GDM1 (cell line): ENCODE measurements at places on chromosomes 3 and 15.
A peak's percentile ranks its signal among the peaks of the same experiment; 100 is the strongest.

- no peak for DNase-seq
These were observed 55.7 kb downstream of the KCNAB1 start for GRCh38 chr3:156176048-156176447.

- DNase-seq, result no peak
These were observed 309.8 kb upstream of the MANF start for GRCh38 chr3:51075221-51075775.

GRCh38 chr3:135694142-135694541 is 271.4 kb upstream of the PPP2R3A start:
- no peak for DNase-seq

DNA sequence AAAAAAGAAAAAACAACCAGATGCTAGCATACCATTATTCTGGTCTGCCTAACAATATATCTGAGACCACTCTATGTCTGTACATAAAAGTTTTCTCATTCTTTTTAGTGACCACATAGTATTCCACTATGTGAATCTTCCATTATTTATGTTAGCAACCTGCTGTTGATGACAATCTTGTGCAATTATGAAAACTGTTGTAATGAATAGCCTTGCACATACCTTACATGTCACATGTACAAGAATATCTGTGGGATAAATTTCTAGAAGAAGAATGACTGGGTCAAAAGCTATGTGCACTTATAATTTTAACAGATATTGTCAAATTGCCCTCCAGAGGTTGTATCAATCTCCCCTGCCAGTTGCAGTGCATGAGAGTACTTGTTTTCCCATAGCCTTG is 62.5 kb downstream of the ARHGAP31 start:
- DNase-seq, result no peak

DNA sequence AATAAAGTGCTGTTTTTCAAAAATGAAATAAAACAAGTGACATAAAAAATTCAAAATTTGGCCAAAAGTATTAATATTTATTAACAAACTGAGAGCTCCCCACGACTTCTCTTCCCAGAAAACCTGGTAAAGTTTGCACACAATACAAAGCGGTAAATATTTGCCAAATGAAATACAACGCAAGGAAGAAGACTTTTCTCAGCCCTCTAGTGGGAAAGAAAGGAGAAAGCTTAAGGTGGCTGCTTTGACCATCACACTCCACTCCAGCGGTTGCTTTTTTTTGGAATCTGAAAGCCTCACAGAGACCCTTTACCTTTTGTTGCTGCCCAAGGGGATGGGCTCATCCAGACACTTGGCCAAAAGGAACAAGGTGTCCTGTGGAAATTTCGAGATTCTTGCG is 1.1 kb upstream of the GK5 start:
- no peak for DNase-seq

DNA sequence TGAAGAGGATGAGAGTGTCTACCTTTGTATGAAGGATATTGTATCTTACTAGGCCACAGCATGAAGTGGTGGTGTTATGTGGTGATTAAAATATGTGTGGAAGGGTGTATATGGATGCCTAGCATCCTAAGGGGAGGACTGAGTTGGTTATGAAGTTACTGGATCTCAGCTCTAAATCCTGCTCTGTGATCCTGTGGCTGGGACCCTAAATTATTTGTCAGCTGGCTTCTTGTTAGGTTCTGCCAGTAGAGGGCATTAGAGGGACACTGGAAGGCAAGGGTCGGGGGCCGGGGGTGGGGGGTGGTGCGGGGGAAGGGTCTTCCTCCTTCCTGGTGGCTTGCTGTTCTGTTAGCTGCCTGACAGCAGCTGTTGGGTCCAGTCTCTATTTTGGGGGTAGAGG is 34.9 kb downstream of the MORF4L1 start:
- DNase-seq, result no peak

GRCh38 chr3:177464392-177465256 is 267.3 kb upstream of the TBL1XR1 start:
- no peak for DNase-seq

DNA sequence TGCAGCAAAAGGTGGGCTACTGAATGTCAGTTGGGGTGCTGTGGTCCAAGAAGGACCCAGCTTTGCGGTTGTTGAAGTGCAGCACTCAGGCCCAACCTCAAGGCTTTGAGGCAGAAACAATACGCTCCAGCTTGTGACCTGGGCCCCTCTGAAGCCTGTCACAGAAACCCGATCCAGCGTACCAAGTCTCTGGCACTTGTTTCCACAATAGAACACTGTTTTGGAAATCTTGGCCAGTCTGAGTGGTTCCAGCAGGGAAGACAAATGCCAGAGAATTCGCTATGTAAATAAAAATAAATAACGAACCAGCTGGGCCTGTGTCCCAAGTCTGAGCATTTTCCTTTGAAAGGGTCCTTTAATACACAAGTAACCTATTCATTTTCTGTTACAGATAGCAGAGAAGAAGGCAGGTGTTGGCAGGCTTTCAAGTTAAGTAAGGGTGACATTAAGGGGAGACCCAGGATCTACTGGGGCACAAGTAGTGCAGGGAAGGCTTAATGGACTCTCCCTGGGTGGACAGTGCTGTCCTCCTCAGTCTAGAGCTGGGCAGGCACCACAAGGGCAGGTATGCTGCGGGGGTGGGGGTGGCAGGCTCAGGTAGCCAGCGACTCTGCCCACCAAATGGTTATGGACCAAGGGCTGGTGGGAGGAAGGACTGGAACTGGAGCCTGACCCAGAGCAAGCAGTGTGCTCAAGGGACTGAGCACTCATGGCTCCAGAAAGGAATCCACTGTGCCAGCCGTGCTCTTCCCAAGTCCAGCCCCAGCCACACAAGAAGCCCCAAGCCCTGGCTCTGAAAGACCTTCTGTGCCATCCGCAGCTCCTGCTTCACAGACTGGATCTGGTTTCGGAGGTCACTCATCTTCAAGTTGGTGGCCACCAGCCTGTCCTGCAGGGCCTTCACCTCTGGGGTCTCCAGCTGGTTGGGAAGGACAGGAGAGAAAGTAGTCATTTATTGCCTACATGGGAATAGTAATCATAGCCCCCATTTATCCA is 26.3 kb downstream of the CCDC13 start:
- DNase-seq, result no peak

DNA sequence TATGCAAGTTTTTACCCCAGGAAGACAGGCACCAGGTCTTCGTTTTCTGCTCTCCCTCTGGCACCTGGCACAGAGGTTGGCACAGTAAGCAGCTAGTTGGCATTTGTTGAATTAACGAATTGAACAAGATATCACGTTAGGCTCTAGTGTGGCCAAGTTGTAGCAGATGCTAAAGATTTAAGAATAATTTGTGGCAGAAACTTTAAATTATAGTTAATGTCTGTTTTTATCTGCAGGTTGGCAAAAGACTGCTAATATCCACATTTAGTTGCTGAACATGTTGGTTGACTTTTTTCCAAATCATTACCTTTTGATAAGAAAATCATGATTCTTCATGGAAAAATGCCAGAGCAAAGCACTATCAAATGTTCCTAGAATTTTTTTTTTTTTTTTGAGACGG is 8.1 kb downstream of the CHRNA5 start:
- DNase-seq, result no peak

- DNase-seq, result no peak
These were observed 562 bp downstream of the CGGBP1 start for GRCh38 chr3:88058306-88058580.

GRCh38 chr15:101469520-101470288 is 19.8 kb downstream of the PCSK6 start:
- no peak for DNase-seq

- DNase-seq, result no peak
These were observed 148.3 kb upstream of the TRIM42 start for GRCh38 chr3:140529558-140529957.

GRCh38 chr3:154244644-154245043 is 79.6 kb downstream of the DHX36 start:
- no peak for DNase-seq

GRCh38 chr15:41022487-41023090 is 69.3 kb downstream of the CHAC1 start:
- no peak for DNase-seq

GRCh38 chr3:186639778-186640472 is at the start of gene FETUB:
Gene FETUB, plus strand, starts transcription at chr3:186640399. Its CDS starts 62 bp downstream, at chr3:186640461.
- no peak for DNase-seq

- no peak for DNase-seq
These were observed 88.6 kb upstream of the MEX3B start for GRCh38 chr15:82134461-82134860.

GRCh38 chr15:88769161-88769971 is 33.9 kb upstream of the ACAN start:
- no peak for DNase-seq

GRCh38 chr3:139774560-139775302 is 97.0 kb upstream of the NMNAT3 start:
- no peak for DNase-seq

GRCh38 chr3:42314411-42314810 is 48.4 kb upstream of the CCK start:
- no peak for DNase-seq

GRCh38 chr3:196619223-196619622 is 20.3 kb upstream of the NRROS start:
- DNase-seq, result no peak

GRCh38 chr15:99104788-99105513 is at the start of gene SYNM:
Gene SYNM, plus strand, starts transcription at chr15:99105080. Its CDS starts 120 bp downstream, at chr15:99105200.
- peak; percentile 53 for DNase-seq

DNA sequence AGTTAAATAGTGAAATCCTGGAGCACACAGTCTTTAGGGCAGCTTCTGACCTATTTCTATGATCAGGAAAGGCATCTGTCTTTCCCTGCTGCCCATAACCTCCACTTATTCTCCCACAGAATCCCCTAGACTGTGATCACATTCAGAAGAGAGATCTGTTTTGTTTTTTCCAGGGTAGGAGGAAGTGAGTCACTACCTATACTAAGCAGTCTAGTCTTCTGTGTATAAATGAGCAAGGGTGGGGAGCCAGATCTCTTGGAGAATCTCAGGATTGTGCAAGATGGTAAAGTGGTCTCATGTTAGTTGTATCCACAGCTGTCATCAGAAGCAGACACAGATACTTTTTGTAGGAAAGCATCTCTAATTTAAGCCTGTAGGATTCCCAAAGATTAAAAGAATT is 11.8 kb upstream of the FBXO22 start:
- no peak for DNase-seq

DNA sequence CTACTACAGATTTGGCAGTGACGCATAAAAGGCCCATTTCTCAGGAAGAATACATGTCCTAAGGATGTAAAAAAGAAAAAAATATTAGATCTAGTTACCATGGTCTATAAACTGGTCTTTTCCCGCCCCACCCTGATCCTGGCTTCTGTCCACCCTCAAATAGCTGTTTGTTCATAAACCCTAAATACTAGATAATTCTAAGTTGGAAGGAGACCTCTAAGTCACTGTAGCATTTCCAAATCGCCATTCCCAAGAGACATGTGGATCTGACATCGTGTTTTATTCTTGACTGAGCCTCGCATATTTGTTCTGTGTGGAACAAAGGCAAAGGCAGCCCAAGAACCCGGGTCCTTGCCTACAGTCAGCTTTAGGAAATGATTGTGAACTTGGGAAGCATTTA is 49.0 kb downstream of the LMCD1 start:
- no peak for DNase-seq

DNA sequence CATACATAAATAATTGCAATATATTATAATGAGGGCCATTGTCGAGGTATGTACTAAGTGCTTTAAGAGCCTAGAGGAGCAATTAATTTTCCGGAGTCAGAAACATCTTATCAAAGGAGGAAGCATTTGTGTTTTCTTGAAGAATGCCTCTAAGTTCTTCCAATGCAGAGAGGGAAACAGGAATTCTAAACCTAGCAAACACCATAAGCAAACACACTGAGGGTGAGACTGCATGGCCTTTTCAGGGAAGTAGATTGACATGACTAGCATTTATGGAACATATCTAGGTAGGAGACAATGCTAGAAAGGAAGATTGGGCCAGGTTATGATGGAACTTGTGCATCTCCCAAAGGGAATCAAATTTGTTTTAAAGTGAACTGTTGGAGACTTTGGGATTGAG is 7.2 kb upstream of the PLCL2 start:
- DNase-seq, result no peak

GRCh38 chr3:186823386-186823785 is 17.1 kb upstream of the RFC4 start:
- DNase-seq, result no peak

GRCh38 chr3:94520364-94520763 is 457.5 kb downstream of the NSUN3 start:
- no peak for DNase-seq

DNA sequence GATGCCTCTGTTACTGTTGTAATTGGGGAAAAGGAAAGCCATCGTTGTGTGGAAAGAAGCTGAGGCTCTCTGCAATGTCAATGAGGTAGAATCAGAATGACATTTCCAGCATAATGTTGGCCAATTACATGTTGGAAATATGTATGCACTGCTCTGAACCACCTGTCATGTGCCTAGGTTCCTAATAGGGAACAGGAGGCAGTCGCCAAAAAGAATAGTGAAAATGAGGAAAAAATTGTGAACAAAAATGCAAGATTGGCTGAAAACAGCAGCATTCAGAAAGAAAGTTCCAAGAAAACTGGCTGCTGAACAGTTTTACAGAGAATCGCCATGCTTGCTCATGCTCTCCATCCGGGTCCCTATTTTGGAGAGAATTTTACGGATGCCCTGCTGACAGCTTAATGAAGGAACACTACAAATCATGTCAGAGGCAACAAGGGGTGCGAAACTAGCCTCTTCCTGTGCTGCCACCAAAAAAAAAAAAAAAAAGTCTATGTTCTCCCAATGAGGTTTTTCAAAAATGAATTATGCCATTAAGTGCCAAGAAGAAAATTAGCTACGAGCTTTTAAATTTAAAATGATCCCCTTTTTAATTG is 305.9 kb upstream of the ARRDC4 start:
- DNase-seq, result no peak

GRCh38 chr3:172256101-172256734 is 192.0 kb downstream of the GHSR start:
- no peak for DNase-seq

DNA sequence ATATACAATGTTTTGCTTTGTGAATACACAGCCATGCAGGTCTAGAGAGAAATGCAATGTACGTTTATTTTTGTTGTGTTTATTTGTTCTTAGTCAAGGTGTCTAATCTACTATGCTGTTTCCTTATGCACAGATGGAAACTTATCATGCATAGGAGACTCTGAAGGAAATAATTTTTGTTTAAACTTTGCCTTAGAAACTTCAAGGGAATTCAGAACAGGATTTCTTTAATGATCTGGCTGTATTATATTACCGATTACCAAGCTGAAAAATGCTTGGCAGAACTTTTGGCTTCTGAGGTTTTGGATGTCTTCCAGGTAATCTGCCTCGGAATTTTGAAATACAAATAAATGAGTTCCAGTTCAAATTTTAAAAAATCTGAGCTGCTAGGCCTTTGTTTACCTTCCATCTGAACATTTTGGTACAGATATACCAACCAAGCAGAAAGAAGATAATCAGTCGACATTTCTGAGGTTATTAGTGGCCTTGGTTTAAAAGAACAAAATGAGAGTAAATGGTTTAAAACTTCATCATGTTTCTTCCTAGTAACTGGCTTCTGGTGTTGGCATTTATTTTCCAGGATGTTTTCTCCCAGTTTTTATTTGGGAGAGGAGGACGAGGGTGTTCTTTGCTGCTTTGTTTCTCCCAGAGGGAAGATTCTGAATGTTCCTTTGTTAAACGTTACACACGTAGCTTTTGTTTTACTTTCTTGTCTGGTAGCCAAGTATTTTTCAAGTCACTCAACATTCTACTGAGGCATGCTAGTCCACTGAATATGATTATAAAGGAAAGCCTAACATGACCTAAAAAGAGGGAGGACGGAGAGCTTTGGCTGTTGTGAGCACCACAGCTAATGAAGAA is 421.8 kb upstream of the TBL1XR1 start:
- DNase-seq, result no peak
